ENCODE measurements at places on chromosomes 5 and 9.
A peak's percentile ranks its signal among the peaks of the same experiment; 100 is the strongest.

- no peak overlapping the region for H3K4me3 ChIP-seq
- H3K27me3 ChIP-seq: no peaks in the 10 kb centered on the region
- no peak overlapping the region for H3K27ac ChIP-seq
- H3K36me3 ChIP-seq: peaks cover 4% of the 10 kb centered on the region
These were observed 352.1 kb upstream of the CDH18 start for GRCh38 chr5:20340126-20340525.

- H3K27me3 ChIP-seq: no peaks in the 10 kb centered on the region
- no peak for DNase-seq
- no peaks in the 10 kb centered on the region for H3K36me3 ChIP-seq
- no peaks in the 10 kb centered on the region for H3K4me1 ChIP-seq
- H3K4me3 ChIP-seq: no peak overlapping the region
- no peak overlapping the region for H3K27ac ChIP-seq
These were observed 271.6 kb upstream of the NUDT12 start for GRCh38 chr5:103834216-103834615.

DNA sequence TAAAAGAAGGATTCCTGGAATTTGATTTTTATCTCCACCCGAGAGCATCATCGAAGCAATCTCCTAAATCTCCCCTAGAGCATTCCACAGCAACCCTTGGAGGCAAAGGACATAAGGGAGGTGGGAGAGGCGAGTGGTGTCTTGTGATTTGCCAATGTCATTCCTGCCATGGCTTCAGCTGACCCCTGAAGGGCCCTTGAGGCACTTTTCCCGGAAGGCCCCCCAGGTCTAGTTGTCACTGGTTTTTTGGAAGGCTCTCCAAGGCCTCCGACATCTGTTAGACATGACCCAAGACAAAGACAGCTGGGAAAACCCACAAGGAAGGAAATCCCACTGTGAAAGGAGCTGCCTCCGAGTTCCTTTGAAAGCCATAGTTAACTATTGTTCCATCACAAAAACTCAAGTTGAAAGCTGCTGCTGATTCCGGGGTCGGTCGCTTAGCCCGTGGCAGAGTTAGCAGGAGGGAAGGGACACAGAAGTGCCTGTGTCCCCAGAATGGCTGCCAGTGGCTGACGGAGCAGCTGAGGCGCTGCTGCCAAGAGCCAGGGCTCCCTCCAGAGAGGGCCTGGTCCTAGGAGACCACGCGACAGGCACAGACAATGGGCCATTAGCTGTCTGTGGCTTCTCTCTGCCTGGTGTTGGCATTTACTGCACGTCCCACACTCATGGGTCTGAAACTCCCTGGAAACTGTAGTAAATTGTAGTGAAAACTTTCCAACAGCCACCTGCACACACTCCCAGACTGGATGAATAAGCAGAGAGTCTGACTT is 24.4 kb upstream of the TRIO start:
- DNase-seq: peak; percentile 46
- H3K36me3 ChIP-seq: no peaks in the 10 kb centered on the region
- no peak overlapping the region for H3K4me3 ChIP-seq
- no peaks in the 10 kb centered on the region for H3K27me3 ChIP-seq
- H3K4me1 ChIP-seq: peaks cover 14% of the 10 kb centered on the region

- no peak overlapping the region for H3K27ac ChIP-seq
- no peaks in the 10 kb centered on the region for H3K4me1 ChIP-seq
- H3K4me3 ChIP-seq: no peak overlapping the region
- DNase-seq: no peak
These were observed 457.4 kb upstream of the CDH18 start for GRCh38 chr5:20445326-20445860.

GRCh38 chr9:132020272-132020671 is 59.4 kb downstream of the MED27 start:
- no peaks in the 10 kb centered on the region for H3K27me3 ChIP-seq
- H3K36me3 ChIP-seq: no peaks in the 10 kb centered on the region
- H3K4me1 ChIP-seq: peaks cover 5% of the 10 kb centered on the region
- DNase-seq: no peak
- no peak overlapping the region for H3K27ac ChIP-seq

All from H9 (cell line).